Fibroblast of upper back skin (primary cell): ENCODE measurements at places on chromosomes 12 and 14.
A peak's percentile ranks its signal among the peaks of the same experiment; 100 is the strongest.

DNA sequence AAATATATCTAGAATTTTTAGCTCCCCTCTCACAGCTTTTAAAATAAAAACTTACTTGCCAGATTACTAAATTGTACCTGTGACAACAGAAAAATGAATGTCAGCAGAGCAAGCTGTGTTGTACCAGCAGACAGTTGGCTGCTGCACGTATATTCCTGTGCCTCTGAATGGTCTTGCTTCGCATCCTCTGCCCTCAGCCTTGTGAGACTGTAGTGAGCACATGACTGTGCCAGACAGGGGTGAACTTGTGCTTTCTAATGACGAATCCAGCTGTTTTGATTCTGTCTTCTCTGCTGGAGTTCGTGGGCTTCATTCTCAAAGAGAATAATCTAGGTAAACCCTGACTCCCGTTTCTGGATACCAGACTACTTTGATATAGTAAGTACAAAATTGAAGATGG, 58.3 kb upstream of the FRMD6 start:
- no peak for DNase-seq

DNA sequence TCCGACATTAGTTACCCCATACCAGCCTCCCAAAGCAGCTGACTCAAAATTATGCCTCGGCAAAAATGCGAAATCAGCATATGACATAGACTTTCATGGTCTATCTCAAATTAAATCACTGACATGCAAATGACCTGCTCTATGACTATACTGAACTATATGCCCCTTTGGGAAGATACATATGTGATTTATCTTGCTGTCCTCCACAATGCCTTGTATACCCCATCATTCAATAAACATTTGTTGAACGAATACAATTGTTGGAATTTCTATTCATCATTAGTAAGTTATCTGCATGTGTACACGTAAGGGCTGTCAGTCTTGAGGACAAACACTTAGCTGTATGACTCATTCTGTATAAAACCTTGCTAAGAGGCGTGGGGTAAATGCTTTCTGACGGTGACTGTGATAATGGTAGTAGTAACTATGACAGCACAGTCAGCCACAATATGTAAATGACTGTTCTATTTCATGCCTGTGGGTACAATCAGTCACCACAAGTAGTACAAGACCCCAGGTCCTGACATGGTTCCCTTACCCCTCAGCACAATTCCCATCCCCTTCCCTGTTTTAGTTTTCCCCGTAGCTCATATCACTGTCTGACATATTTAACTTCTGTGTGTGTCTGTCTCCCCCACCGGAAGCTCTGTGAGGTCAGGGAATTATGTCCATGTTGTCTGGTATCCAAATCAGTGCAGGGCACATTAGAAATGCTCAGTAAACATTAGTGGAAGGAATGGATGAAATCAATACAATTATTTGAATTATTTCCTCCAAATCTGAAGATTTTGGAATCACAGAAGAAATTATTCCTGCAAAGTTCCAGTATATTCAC, 42.8 kb downstream of the STXBP6 start:
- DNase-seq: peak; percentile 90

DNA sequence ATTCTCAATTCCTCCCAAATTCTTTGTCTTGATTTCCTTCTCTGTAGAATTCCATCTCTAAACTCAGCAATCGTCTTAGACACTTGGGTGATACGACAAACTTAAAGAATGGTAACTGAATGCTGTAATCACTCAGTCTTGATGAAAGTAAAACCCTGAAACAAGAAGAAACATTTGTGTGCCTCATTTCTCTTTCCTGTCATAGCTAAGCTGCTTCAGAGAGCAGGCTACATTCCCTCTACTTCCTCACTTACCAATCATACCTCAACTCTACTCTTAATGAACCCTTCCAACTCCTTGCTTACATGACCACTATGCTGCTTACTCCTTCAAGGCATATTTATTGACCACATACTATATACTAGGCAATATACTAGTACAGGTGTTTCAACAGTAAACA, 8.3 kb downstream of the MAP4K5 start:
- no peak for DNase-seq

DNA sequence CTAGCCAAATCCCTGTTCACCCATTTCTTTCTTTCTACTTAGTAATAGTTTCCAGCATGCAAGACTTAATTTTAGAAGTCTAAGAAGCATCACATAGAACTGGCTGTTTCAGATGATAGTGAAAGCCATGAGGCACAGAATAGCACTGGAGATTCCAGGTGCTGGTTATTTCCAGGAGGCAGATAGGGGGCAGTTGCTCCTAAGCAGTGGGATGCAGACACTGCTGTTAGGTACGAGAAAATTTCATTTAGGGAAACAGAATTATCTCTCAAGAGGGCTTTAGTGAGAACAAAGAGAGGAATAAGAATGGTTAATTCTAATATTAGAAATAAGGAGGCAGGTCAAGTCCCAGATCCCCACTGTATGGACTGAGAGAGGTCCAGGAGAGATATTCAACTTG, 3.6 kb upstream of the MDGA2 start:
- no peak for DNase-seq

DNA sequence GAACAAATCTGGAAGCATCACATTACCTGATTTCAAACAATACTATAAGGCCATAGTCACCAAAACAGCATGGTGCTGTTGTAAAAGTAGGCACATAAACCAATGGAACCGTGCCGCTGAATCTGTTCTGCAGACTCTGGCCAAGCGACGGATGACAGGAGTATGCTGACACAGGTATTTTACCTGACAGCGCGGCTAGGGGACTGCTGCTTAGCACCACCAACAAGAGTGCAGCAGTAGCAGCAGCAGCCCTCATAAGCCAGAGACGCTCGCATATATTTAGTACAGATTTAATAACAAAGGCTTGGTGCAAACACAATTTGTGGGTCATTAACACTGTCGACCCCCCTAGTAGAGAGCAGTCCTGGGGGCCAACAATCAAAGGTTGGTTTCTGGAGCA, 677.6 kb upstream of the LMO3 start:
- no peak for DNase-seq

- DNase-seq: no peak
Measured at GRCh38 chr14:104119488-104120251, 18.7 kb upstream of the KIF26A start.

- DNase-seq: peak; percentile 66
Measured at GRCh38 chr12:15627995-15628945, 160.9 kb downstream of the EPS8 start.

GRCh38 chr14:83733670-83734069, 1796.3 kb upstream of the FLRT2 start:
- no peak for DNase-seq

DNA sequence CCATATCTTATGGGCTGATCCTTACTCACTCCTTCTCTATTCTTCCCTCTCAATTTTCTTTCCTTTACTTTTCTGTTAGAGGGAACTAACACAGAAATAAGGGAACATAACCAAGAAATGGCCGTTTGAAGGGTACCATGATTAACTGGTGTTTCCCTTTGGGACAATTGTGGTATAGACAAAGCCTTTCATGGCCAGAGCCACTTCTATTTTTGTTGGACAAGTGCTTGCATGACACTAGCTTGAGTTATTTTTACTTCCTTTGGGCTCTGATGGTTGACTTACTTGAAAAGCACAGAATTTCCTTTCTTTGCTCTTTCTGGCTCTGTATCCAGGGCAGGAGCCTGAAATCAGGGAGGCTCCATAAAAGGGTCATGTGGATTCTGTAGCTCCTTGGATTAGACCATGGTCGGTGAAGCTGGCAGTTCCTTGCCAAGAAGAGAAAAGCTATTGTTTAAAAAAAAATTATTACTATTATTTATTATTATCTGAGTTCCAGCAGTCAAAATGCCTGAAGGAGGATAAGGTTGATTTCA, 130.6 kb downstream of the KTN1 start:
- DNase-seq: peak; percentile 25

DNA sequence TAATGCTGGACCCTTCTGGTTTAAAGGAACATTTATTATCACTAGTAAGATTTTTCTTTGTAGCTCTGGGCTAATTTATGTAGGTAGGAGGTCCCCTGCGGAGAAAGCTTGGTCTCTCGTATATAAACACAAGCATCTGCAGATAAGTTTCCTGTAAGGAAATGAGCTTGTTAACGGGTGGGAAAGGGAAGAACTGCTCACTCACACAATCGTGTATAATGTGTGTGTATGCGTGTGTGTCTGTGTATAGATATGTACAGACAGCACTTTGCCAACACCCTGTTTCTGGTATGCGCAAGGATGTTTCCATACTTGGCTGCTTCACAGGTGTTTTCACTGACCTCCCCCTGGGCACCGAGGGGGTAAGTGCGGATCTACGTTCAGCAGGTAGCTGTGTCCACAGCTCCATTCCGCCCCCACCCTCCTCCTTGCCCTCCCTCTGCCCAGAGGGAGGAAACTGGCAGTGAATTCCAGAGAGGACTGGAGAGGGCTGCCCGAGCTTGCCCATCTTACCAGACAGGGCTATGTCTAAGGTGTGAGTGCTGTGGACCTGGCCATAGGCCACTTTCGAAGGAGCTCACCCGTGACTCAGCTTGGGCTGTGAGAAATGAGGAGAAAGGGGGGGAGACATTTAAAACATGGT, 65.2 kb downstream of the NINJ2 start:
- DNase-seq: no peak

DNA sequence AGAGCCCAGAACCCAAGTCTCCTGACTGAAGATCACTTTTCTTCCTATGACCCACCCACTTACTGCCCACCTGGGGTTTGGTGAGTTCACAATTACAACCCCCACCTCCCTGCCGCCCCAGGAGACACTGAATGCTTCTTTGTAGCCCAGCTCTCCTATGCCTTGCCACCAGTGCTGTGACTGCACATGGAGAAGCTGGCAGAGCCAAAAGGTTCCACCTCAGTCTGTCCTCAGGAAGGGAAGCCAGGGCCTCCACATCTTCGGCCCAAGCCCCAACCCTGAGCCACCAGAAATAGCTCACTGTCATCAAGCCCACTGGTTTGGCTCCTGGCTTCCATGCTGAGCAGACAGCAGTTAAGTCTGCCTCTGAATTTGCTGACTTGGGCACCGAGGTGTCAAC, 25.6 kb downstream of the OTUB2 start:
- no peak for DNase-seq

- DNase-seq: no peak
Measured at GRCh38 chr12:52045794-52046199, 5.4 kb upstream of the NR4A1 start.

DNA sequence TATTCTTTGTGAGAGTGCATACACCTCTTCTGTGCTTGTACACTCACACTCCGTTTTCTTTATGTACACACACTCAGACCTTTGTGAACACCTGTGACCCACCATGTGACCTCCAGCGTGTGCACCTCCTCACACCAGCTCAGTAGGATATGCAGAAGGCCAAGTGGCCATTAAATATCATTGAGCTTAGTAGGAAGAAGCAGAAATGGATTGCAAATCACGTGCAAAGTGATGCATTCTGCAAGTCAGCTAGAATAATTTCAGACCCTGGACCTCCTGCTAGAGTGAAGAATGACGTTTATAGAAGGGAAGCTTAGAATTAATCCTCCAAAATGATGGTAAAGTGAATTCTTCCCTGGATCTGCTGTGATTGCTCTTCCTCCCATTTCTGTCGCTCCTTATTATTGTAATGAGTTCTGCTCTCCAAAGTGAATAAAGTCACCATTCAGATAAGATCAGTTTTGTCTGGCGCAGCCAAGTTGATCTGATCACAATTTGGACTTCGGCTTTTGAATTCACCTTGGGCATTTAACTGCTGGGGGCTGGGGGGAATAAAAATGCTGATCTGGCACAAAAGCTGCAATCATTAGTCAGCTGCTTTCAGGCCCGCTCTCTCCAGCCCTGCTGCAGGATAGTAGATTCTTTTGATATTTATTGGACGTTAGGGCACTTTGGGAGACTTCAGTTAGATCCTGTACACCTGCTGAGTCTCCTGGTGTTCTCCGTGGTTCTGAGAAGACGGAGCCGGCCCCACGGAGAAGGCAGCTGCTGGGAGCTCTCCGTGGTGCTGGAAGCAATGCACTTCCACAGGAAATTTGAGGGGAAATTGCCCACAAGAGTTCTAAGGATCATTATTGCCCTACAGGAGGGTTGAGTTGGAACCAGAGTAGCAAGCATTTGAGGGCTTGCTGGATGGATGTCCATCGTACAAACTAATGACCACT, 12.4 kb upstream of the NRXN3 start:
- peak; percentile 11 for DNase-seq

- DNase-seq: peak; percentile 14
Measured at GRCh38 chr12:80681287-80681686, 26.1 kb upstream of the MYF6 start.

GRCh38 chr12:117231750-117232149, 41.5 kb upstream of the FBXO21 start:
- DNase-seq: no peak

DNA sequence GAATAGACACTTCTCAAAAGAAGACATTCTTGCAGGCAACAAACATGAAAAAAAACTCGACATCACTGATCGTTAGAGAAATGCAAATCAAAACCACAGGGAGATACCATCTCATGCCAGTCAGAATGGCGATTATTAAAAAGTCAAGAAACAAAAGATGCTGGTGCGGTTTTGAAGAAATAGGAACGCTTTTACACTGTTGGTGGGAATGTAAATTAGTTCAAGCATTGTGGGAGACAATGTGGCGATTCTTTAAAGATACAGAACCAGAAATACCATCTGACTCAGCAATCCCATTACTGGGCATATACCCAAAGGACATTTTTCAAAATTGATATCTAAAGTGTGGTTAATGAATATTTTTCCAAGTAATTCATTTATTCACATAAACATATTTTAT, 39.6 kb upstream of the LIN7A start:
- DNase-seq: peak; percentile 20

GRCh38 chr12:120397824-120398540, 29.0 kb upstream of the MSI1 start:
- DNase-seq: no peak

DNA sequence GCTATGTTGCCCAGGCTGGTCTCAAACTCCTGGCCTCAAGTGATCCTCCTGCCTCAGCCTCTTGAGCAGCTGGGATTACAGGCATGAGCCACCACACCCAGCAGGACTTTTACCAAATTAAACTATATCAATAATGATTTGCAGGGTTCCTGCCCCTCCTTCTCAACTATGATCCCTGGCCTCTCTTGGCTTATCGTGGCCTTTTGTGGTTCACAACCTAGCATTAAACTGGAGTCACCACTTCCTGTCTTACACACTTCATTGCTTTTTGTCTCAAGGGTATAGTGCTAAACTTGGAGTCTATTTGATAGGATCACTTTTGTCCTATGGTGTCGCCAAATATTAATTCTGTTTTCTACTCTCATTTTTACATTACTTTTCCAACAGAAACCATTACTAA, 64.5 kb downstream of the SEC23A start:
- DNase-seq: no peak
